ENCODE measurements at places on chromosomes 16 and 17.

- DNase-seq = peak; percentile 89
These were observed at the start of gene TMC8 for GRCh38 chr17:78130437-78131101. Gene TMC8, plus strand, starts transcription at chr17:78130771. Its CDS starts 818 bp downstream, at chr17:78131589.

- no peak for DNase-seq
These were observed 370.0 kb downstream of the CDH11 start for GRCh38 chr16:64751906-64752305.

GRCh38 chr16:19316846-19317245 lies 31.3 kb downstream of the CLEC19A start:
- no peak for DNase-seq

DNA sequence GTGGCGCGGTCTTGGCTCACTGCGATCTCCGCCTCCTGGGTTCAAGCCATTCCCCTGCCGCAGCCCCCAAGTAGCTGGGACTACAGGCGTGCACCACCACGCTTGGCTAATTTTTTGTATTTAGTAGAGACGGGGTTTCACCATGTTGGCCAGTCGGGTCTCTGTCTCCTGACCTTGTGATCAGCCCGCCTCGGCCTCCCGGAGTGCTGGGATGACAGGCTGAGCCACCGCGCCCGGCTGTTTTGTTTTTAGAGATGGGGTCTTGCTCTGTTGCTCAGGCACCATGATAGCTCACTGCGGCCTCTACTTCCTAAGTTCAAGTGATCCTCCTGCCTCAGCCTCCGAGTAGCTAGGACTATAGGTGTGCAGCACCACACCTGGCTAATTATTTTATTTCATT lies 27.2 kb downstream of the ZNF750 start:
- DNase-seq = no peak

DNA sequence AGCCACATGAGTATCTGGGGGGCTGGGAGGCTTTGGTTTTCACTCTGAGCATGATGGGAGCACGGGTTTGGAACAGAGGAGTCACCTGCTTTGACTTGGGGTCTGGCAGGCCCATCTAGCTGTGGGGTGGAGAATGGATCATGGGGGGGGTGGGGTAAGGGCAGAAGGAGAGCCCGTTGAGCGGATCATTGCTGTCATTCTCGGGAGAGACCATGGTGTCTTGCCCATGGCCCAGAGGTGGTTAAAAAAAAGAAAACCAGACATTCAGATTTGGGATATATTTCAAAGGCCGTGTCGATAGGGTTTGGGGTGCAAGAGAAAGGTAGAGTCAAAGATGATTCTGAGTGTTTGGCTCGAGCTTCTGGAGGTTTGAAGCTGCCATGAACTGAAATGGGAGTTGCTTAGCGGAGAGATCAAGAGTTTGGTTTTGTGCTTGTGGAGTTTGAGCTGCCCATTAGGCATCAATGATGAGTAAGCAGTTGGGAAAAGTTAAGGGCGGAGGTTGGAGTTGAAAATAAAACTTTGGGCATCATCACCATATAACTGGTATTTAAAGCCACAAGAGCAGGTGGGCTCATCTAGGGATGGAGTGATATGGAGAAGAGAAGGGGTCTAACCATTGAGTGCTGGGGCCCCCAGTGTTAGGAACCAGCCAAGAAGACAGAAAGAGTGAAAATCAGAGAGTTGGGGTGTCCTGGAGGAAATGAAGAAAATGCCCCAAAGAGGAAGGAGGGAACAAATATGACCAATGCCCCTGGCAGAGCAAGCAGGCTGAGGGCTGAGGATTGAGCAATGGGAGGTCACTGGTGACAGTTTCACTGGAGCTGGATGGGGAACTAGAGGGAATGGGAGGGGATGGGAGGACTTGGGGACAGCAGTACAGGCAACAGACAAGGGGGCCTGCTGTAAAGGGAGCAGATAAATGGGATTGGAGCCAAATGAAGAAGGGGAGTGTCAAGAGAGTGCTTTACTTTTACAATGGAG lies 1.9 kb downstream of the NOD2 start:
- DNase-seq = peak; percentile 32

DNA sequence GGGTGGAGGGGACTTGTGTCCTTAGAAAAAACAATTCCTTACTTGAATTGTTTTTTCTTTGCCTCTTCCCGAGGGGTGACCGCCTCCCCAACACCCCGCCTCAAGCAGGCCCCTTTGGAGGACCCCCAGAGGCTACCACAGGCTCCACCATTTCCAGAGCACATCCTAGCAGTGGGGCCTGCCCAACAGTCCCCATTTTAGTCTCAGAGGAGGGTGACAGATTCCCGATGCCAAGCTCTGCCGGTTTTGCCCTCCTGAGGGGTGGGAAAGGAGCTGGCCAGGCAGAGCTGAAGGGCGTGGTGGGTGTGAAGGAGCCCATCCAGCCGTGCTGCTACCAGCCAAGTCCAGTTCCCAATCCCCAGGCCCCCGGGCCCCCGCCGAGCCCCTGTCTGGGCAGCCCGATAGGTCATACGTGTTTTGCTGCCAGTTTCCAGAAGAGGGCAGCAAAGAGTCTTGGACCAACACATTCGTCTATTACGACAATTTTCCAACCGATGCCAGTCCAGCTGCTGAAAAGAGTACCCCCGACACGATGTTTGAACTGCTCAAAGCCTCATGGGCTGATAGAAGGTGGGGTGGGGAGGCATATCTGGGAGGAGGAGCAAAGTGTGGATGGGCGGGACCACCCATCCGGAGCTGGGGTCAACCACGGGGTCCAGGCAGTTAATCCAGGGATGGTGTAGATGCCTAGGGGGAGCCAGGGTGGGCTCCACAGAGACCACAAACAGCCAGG lies 18.8 kb upstream of the GAA start:
- peak; percentile 87 for DNase-seq

- peak; percentile 65 for DNase-seq
These were observed 647.7 kb upstream of the SOX9 start for GRCh38 chr17:71472809-71473789.

DNA sequence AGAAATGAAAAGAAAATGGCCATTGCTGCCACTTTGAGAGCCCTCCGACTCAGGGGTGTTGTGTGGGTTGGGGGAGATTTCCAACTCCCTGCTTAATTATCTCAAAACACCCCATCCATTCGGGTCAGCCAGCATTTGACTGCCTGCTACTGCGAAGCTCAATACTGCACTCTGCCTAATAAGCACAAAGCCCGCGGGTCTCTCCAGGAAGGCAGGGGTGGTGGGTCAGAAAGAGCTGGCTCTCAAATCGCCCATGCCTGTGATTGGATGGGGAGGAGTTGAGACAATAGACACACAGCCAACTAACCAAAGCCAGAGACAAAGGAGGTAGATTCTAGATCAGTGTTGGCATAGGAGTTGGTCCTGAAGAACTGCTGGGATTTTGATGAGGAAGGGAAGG lies 2.3 kb upstream of the XAF1 start:
- DNase-seq = no peak
